ENCODE measurements at places on chromosomes 4 and X.

GRCh38 chr4:134001057-134001456, 200.5 kb downstream of the PABPC4L start:
- no peak for DNase-seq

- DNase-seq = no peak
Measured at GRCh38 chrX:49082271-49082871, 2.7 kb upstream of the WDR45 start.

DNA sequence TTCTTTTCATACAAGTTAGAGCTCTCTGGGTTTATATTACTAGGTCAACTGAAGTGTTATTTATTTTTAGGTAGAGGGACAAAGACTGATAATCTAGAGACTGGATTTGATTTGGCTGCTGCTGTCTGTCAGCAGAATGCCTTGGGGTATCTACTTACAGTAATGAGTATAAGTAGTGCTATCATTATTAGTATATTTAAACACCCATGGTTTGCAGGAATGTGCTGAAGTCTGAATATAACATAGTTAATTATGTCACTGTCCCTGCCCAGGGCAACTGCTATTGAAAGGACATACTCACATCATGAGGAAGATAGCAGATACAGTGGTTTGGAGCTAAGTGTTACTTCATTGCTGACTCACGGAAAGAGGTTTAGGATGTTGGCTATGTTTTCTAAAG, 76.2 kb downstream of the PRRG1 start:
- no peak for DNase-seq

- DNase-seq = peak; percentile 43
Measured at GRCh38 chr4:21768349-21769310, 179.9 kb downstream of the KCNIP4 start.

- no peak for DNase-seq
Measured at GRCh38 chrX:51862920-51863319, 30.5 kb upstream of the MAGED1 start.

DNA sequence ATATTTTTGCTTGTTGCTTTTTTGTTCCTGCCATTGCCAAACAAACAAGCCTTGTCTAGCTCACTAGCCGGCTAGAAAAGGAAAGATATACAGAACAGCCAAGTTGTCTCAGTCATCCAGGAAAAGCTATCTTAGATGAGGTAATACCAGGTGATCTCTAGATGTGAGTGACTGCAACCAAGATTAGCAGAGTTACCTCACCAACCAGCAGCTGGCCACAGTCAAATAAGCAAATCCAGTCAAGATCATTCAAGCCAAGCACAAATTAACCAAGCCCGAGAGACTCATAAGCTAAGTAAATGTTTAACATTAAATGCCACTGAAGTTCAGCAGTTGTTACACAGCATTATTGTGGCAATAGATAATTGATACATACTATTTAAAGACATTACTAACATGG, 108.6 kb downstream of the CENPC start:
- no peak for DNase-seq

- no peak for DNase-seq
Measured at GRCh38 chr4:60020389-60020788, 1179.7 kb upstream of the ADGRL3 start.

GRCh38 chr4:145732001-145732815, 52.3 kb downstream of the C4orf51 start:
- no peak for DNase-seq

GRCh38 chrX:580030-580429, 50.6 kb upstream of the SHOX start:
- no peak for DNase-seq

DNA sequence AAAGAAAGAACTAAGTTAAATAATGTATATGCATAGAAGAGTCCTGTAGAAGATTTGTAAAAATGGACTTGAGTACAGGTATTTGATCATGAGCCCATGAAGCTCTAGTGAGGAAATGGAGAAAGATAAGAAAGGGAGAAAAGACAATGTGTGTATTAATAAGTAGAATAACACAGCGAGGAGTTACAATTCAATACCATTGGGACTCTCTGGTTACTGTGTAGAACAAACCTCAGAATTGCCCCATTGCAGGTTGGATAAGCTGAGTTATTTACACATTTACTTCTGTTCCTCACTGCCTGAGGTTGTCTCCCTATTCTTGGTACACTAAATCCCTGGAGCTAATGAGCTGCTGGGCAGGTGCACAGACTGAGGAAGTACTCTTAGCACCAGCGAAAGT, 33.3 kb downstream of the BANK1 start:
- DNase-seq = no peak

DNA sequence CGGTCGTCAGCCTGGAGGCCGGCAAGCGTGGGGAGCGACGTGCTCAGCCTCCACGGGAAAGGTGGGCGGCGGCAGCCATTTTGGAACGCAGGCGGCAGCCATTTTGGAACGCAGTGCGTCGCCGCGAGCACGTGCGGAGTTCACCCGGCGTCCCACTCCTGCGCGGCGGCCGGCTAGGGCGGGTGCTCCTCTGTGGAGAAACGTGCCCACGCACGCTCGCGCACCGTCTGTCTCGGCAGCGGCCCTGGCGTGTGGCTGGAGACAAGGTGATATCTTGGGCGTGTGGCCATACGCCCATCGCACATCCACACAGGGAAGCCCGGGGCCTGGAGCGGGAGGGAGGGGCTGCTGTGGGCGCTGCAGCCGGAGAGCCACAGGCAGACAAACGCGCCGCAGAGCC, 21.1 kb downstream of the CPLX1 start:
- no peak for DNase-seq

DNA sequence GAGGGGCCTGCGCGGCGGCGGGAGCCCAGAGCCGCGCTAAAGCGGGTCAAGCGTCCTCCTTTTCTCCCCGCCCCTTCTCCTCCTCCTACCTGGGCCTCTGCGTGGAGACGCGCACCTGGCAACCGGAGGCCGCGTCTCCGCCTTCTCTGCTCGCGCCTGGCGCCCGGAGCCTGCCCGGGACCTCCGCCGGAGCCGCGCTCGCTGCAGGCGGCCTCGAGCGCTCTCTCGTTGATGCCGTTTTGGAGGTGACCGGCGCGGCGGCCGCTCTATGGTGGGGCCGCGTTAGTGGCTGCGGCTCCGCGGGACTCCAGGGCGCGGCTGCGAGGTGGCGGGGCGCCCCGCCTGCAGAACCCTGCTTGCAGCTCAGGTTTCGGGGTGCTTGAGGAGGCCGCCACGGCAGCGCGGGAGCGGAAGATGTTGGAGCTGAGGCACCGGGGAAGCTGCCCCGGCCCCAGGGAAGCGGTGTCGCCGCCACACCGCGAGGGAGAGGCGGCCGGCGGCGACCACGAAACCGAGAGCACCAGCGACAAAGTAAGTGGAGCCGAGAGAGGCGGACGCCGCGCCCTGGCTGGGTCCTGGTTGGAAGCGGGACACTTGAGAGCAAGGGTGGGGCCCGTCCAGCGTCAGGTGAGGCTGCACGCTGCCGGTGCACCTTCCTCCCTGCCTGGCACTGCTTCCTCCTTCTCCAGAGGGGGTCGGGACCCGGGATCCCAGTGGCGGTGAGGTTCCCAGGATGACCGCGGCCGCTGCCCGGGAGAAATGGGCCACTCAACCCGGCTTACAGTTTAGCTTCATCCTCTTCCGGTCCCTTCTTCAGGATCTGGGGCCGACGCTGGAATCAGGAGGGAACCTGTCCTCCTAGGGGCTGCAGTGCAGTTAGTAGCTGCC, at the start of gene CDS1:
CDS1 (plus strand) TSS at position 140 of the 888 bp plus-strand sequence; CDS start at position 415, 275 bp downstream.
- peak; percentile 29 for DNase-seq

GRCh38 chrX:153717445-153717844, 6.7 kb downstream of the BCAP31 start:
- no peak for DNase-seq

DNA sequence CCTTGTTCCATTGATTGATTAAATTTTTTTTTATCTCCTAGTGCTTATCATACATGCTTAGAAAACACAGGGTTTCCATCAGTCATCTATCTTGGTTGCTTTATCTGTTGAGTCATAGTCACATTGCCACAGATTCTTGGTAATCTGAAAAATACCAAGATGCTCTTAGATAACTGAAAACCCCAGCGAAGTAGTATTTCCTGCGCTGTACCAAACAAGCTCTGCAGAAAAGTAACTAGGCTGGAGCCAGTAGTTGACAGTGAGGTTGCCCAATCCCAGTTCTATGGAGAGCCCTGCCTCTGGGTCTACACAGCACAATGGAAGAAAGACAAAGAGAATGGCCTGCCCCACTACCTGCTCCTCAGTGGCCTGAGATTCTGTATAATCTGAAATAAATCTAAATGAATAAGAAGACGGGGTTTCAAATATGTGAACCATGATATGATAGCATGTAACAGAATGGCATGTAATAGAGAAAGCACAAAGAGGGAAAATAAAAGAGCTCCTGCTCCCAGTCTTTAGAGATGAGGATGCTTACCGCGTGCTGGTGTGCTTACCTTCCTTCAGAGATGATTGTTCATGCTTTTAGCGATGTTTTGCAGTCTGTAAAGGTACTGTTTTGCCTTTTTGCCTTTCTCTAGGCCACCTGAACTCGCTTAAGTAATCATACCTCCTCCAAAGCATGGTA, 55.3 kb upstream of the RAPGEF2 start:
- DNase-seq = no peak

GRCh38 chr4:8645753-8646124, 53.2 kb downstream of the CPZ start:
- no peak for DNase-seq

Measured in BE2C (cell line).